GM13976 (cell line): ENCODE measurements at places on chromosomes 3 and 15.

GRCh38 chr3:192597506-192597905 is 129.8 kb downstream of the FGF12 start:
- no peak for DNase-seq

GRCh38 chr15:25990220-25990619 is 127.1 kb upstream of the ATP10A start:
- no peak for DNase-seq

DNA sequence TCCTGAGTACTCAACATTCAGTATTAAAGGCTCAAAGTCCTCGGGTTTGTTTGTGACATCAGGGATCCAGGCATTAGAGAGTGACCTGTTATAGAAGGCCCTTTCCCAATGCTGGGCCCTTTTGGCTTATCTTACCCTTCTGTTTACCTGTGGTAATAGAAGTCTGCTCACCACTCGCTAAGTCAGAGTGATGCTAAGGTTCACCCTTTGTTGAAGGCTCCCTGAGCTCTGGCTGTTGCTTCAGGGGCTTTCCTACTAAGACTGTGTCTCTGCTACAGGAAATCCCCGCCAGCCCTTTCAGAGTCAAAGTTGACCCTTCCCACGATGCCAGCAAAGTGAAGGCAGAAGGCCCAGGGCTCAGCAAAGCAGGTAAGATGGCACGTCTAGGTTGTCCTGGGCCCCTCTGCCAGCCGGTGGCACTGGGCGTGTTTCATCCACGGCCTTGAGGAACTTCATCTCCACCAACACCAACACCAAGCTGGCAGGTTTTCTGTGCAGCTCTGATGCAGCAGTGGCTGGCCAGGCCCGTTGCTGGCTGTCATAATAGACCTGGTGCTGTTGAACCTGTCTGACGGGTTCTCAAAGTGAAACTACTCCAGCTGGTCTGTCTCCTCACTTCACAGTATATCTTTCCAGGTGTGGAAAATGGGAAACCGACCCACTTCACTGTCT is 99.1 kb downstream of the DNASE1L3 start:
- peak; percentile 73 for DNase-seq

DNA sequence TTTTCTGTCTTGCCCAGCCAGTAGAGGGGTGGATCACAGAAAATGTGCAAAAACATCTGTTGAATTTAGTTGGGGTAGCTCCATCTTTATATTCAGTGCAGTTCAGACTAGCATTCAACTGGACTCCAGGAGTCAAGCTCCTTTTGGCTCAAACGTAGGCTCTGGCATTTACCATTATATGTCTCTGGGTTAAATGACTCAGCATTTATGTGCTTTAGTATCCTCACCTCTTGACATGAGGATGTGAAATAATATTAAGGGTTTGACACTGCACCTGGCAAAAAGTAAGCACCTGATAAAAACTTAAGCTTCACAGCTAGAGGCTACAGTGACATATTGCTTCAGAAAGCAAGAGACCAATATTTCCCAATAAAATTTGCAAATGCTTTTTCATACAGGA is 14.8 kb downstream of the PRC1 start:
- no peak for DNase-seq

- DNase-seq: no peak
Observed at GRCh38 chr3:11699083-11699427, 55.3 kb upstream of the VGLL4 start.

DNA sequence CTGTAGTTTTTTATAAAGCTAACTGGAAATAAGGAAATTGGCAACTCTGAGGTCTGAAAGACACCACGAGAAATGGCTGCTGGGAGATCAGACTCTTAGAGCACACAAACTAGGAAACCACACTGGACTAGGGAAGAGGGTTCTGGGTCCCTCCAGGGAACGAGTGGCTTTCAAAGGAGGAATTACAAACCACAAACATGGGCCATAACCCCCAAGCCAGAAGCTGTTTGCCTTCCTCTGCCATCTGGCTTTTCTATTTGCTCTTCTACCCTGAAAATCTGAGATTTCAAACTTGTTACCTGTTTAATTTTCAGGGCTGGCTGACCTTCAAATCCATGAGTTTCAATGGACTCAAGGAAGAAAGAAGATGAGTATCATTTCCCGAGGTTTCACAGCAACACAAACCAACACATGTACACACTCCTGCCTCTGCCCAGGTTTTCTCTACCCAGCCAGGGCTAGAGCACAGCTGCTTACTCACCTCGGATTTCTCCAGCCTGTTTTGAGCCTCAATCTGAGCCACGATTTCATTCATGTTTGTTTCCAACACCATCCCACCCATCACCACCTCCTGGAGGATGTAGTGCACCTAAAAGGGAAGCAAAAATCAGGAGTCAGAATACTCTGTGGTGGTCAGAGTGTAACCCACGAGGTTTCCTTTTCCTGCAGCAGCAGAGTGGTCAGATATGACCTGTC is 22.6 kb upstream of the ANPEP start:
- DNase-seq: no peak

- DNase-seq: no peak
Observed at GRCh38 chr3:106814231-106814630, 563.0 kb upstream of the CCDC54 start.

DNA sequence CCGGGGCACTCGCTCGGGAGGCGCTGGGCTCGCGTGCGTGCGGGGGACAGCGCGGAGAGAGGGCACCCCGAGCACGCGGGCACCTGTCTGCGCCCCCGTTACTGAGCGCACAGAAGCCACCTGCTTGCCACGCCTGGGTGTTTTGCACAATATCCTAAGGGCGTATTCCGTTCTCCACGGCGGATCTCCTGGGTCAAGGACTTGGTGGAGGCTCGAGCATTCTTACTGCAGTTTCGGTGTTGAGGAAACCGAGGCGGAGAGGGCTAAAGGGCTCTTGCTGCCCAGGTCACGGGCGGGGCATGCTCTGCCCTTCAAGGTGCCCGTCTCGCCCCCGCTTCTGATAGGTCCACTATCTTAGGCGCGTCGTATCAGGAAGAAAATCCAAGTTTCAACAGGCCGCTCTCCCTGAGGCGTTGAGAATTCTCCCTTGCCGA is 526 bp downstream of the GPD1L start:
- DNase-seq: peak; percentile 21

GRCh38 chr15:101028321-101028720 is 109.2 kb downstream of the LRRK1 start:
- no peak for DNase-seq

DNA sequence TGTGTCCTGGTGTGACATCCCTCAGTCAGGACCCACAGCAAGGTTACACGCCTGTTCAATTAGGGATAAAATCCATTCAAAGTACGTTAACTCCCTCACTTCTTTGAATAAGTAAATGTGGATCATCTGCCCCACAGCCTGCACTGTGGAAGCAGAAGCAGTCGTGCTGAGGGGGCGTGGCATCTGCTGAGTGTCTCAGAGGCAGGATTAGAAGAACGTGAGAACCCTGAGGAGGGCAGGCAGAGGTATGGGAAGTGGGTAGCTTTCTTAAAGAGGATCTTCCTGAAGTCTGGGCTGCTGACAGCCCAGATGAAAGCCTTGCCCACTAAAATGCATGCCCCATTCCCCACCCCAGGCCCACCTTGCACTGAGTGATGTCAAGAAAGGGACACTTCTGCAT is 28.5 kb downstream of the CRABP1 start:
- DNase-seq: no peak

- DNase-seq: no peak
Observed at GRCh38 chr15:93235269-93235668, 146.3 kb upstream of the RGMA start.
